Sigmoid colon (tissue), 7 donors: ENCODE measurements at places on chromosomes 4 and X. TPM values are rescaled to one million over a fixed set of nuclear protein-coding genes. Genes with fewer than 3 reads are reported as not detected.

ANKRD37 gene
- 17.6 TPM for total RNA-seq

COL4A6 gene
- total RNA-seq = 0.16 TPM

NEIL3 gene
- not detected for total RNA-seq

PLP1 gene
- 38.7 TPM for total RNA-seq

SYTL4 gene
- 32.8 TPM for total RNA-seq

MXRA5 gene
- 5.4 TPM for total RNA-seq

MUC7 gene
- not detected for total RNA-seq

ASMT gene
- total RNA-seq = not detected

VCX2 gene
- total RNA-seq = not detected

GRCh38 chr4:48336146-48336870 is 5.0 kb upstream of the SLAIN2 start:
- no peak for DNase-seq

- no peak for DNase-seq
Measured at GRCh38 chrX:141714680-141715079, 16.1 kb upstream of the SPANXD start.

GRCh38 chr4:81410680-81411079 is 61.0 kb downstream of the RASGEF1B start:
- no peak for DNase-seq

DNA sequence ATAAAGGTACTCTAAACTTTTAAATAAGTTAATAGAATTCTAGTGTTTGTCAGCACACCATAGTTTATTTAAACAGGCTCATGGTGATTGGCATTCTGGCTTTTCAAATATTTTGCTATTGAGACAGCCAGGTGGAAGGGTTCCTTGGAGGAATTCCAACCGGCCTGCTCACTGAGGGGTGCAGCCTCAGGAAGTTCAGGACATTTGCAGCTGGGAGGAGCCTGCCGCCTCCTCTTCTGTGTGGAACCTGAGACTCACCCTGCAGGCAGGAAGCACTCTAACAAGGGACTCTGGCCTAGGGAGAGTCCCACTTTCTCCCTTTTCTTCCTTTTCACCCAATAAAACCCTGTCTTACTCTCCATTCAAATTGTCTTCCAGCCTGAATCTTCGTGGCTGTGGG is 1328.0 kb downstream of the FSTL5 start:
- no peak for DNase-seq

GRCh38 chr4:66575008-66575696 is 904.9 kb upstream of the EPHA5 start:
- no peak for DNase-seq

- no peak for DNase-seq
Measured at GRCh38 chrX:20001588-20001987, 10.7 kb upstream of the BCLAF3 start.

GRCh38 chrX:149630681-149631233 is 835 bp downstream of the TMEM185A start:
- no peak for DNase-seq

- no peak for DNase-seq
Measured at GRCh38 chrX:153571534-153571908, 27.4 kb downstream of the CCNQ start.

GRCh38 chr4:2236944-2237666 is 4.8 kb downstream of the HAUS3 start:
- DNase-seq = no peak

DNA sequence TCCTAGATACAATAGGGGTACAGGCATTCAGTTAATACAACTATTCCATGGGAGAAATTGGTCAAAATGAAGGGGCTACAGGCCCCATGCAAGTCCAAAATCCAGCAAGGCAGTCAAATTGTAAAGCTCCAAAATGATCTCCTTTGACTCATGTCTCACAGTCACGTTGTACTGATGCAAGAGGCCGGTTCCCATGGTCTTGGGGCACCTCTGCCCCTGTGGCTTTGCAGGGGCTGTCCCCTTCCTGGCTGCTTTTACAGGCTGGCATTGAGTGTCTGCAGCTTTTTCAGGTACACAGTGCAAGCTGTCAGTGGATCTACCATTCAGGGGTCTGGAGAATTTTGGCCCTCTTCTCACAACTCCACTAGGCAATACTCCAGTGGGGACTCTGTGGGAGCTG is 12.5 kb upstream of the ASIC5 start:
- no peak for DNase-seq

- DNase-seq = no peak
Measured at GRCh38 chr4:154344686-154345085, 146.9 kb downstream of the DCHS2 start.

DNA sequence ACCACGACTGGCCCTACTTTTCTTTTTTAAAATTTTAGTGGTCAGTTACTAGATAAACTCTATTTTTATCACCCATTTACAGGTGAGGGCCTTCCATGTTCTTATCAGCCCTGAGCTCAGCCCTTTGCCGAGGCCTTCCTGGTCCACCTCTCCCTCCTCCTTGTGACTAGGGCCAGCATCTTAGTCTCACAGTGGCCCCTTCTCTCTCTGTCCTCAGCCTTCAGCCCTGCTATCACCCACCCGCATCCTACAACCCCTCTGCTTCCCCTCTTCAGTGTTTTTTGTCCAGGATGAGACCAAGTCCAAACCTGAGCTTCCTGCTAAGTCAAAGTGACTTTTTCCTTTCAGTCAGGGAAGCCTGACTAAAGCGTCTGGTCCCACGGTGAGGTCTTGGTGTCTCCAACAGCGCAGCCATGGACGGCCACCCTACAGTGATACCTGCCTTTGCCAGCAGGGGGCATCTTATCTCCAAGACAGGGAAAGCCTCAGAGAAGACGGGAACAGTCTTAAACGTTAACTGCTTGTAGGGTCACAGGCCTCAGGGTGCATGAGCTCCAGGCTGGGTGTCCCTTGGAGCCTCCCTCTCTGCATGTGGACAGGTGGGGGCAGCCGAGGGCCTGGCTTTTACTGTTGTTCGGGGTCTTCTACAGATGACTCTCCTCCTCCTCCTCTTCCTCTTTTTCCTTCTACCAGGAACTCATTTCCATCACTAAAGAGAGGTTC is 11.7 kb upstream of the GAGE10 start:
- DNase-seq = no peak

DNA sequence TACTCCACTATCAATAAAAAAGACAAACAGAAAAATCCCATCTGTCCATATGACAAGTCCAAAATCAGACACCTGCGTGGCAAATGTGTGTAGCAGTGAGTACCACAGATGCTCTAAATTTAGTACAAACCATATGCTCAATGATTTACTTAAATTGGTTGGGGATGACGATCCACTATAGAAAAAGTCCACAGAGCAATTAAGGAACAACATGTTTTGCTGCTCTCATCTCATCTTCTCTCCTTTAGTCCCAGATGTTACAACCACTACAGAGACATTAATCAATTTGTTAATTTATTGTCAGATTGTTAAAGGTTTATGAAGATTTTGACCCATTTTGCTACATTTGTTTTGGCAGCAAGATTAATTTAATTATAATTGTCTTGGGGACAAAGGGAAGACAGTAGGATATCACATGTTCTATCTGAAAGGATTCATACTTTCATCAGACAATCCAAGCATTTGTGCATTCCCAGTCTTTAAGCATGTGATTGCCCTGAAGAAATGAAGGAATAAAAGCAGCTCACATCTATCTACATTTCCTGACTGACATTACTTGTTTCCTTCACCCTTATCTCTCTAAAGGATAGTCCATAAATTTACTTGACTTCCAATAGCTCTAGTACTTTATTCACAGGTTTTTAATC is 2268.1 kb downstream of the PCDH7 start:
- no peak for DNase-seq

GRCh38 chr4:152258804-152259708 is 276.8 kb downstream of the FBXW7 start:
- DNase-seq = no peak

DNA sequence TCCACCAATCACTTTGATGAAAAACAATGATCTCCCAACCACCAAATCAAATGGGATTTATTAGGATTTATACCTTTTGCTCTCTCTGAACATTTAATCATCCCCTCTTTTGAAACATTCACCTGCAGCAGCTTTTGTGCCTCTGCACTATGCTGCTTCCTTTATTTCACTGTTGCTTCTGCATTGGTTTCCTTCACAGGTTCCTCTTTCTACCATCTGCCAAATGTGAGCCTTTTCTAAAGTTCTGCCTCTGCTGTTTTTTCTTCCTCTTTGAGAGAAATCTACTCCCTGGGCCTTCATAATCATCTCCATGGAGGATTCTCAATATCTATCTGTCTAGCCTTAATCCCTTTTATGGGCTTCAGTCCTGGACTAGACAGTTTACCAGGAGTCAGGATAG is 24.7 kb downstream of the CUL4B start:
- no peak for DNase-seq

DNA sequence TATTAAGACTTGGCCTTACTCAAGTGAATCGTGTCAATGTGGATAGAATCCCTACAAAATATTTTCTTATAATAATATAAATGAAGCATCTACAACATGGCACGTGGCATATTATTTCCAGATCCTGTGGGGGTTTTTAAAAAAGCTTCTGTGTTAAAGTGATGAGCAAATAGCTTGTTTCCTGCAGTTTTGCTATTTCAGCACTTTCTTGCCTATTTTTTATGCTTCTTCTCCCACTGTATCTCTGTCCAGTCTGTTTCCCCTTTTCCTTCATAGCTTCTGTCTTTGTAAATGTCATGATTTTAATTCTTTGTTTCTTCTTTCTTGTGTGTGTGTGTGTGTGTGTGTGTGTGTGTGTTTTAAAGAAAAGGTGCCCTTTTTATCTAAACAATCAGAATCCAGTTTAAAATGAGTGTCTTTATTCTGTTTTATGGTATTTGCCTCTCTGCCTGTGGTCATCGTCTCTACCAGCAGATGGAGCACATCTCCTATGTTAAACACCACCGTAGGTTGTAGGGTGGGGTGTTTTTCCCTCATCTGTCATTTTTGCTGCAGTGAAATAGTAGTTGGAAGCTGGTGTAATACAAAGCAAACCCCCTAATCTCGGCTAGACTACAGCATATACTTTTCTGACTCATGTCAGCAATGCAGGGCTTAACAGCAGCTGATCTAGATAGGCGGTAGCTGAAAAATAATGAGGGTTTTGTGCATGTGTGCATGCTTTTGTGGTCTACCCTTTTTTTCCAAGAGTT is 33.1 kb downstream of the FTHL17 start:
- DNase-seq = no peak

- DNase-seq = no peak
Measured at GRCh38 chrX:39893417-39894338, 204.1 kb downstream of the BCOR start.

- no peak for DNase-seq
Measured at GRCh38 chr4:74297539-74297938, 10.7 kb upstream of the EPGN start.

- no peak for DNase-seq
Measured at GRCh38 chr4:69617083-69617694, 22.3 kb downstream of the UGT2A2 start.

- no peak for DNase-seq
Measured at GRCh38 chrX:131703646-131704045, 159.8 kb downstream of the OR13H1 start.

DNA sequence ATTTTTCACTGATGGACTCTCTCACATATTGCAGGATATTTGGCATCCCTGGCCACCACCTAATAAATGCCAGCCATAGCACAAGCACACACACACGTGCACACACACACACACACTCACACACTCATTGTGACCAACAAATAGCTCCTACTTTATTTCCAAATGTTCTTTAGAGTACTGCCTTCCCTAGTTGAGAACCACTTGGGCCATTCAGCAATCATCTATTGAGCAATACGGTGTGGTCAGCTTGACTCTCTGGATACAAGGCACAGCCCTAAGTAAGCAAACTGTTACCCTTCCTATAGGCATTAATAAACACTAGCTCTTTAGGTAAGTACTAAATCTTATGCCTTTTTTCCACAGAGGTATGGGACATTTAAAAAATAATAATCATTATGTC is 21.1 kb downstream of the CORIN start:
- no peak for DNase-seq

DNA sequence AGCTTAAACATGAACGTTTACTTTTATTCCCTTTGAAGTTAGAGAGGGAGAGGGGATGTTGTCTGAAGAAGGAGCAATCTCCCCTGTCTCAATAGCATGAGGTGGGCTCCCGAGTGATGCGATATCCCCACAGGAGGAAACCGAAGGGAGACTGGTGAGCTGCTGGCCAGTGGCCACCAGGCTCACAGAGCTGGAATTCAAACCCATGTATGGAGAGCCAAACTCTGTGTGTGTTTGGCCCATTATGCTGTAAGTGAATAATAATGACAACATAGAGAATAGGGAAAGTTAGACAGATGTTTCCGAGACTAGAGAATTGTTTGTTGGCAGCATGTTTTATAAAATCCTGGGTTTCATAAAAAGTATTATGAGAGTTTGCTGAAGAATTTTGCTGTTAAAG is 66.1 kb upstream of the CLNK start:
- no peak for DNase-seq
